ENCODE measurements at places on chromosomes 11 and 22. TPM values are rescaled to one million over a fixed set of nuclear protein-coding genes. Genes with fewer than 3 reads are reported as not detected.

The SMIM35 gene
- not detected for total RNA-seq

The OR5L1 gene
- not detected for total RNA-seq

DNA sequence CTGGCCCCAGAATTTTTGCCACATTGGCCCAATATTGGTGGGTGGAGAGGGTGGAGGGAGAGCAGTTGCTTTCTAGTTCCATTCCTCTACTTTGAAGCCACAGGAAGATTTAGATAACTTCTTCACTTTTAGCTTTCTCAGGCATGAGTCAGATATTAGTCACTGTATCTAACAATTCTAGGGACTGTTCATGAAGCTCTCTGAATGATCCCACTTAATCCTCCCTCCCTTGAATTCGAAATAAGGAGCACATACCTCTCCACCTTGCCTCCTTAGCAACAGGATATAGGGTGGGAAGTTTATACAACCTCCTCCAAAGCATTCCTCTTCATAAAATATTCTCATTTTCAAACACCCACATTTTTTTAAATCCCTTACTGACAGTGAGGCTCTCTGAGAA, 13.5 kb downstream of the FSHB start:
- DNase-seq = no peak
- H3K4me1 ChIP-seq = no peaks in the 10 kb centered on the region
- no peaks in the 10 kb centered on the region for H3K36me3 ChIP-seq
- H3K27me3 ChIP-seq = no peaks in the 10 kb centered on the region
- no peak overlapping the region for H3K4me3 ChIP-seq

DNA sequence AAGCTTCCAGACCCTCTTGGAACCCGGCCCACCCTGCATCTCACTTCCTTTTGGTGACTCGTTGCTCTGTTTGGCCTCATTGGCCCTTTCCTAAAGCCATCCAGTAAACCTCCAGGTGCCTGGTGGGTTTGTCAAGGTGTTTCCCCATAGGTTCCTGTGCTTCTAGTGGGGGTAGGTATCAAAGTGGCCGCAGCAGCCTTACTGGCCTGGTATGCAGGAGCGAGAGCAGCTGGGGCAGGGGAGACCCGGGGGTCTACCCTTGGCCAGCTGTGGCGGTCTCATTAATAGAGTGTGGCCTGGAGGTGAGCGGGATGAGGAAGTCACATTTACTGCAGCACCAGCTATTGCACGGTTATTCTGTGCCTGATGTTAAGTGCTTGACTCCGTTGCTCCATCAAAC, 4.1 kb downstream of the APOA4 start:
- H3K4me3 ChIP-seq = no peak overlapping the region
- DNase-seq = no peak
- no peak overlapping the region for H3K27ac ChIP-seq
- no peaks in the 10 kb centered on the region for H3K36me3 ChIP-seq

- peak; percentile 65 for DNase-seq
- H3K27me3 ChIP-seq = no peaks in the 10 kb centered on the region
- H3K27ac ChIP-seq = peak overlapping the region; percentile 70
- no peaks in the 10 kb centered on the region for H3K4me1 ChIP-seq
- no peaks in the 10 kb centered on the region for H3K36me3 ChIP-seq
- no peak overlapping the region for H3K4me3 ChIP-seq
Measured at GRCh38 chr11:70111269-70112016, 33.3 kb downstream of the ANO1 start.

DNA sequence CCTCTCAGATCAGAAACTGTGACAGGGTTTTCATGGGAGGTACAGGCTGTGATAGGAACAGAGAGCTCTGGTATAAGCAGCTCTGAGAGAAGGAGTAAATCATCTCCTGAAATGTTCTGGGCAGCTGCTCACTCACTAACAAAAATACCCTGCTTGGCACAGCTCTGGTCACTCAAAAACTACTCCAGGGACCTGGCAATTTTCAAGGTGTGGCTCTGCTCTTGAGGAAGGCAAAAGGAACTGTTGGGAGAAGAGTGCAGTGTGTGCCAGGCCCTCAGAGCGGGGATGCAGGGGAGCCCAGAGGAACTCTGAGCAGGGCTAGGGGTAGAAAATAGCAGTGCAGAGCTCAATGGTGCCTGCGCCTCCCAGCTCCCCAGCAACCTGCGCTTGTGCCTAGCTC, 180.5 kb upstream of the ZBED5 start:
- H3K36me3 ChIP-seq = no peaks in the 10 kb centered on the region
- no peak for DNase-seq
- no peaks in the 10 kb centered on the region for H3K27me3 ChIP-seq
- H3K4me3 ChIP-seq = no peak overlapping the region
- no peak overlapping the region for H3K27ac ChIP-seq

GRCh38 chr11:133164986-133165385, 367.3 kb downstream of the OPCML start:
- H3K27ac ChIP-seq = no peak overlapping the region
- H3K4me3 ChIP-seq = no peak overlapping the region
- H3K27me3 ChIP-seq = no peaks in the 10 kb centered on the region
- DNase-seq = no peak
- no peaks in the 10 kb centered on the region for H3K36me3 ChIP-seq

DNA sequence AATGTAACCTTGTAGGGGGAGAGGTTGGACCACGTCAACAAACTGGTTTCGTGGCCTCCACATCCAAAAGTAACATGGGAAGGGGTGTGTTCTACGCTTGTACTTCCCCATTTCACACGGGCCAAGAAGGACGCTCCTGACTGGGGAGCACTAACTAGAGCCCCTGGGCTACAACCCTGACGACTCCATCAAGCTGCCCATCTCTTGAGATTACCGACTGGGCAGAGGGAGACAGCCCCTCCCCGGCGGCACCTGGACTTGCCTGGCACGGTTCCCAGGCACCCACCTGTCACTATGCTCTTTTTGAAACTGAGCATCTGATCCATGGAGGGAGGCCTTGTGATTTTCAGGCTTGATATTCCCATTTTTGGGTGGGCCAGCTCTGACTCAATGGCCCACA, 68.5 kb downstream of the SHANK2 start:
- no peak for DNase-seq
- H3K36me3 ChIP-seq = no peaks in the 10 kb centered on the region
- no peak overlapping the region for H3K4me3 ChIP-seq
- H3K4me1 ChIP-seq = no peaks in the 10 kb centered on the region

GRCh38 chr22:20779818-20780158, 5.9 kb downstream of the SERPIND1 start:
- H3K4me3 ChIP-seq = no peak overlapping the region
- peak overlapping the region; percentile 84 for H3K27ac ChIP-seq
- H3K4me1 ChIP-seq = no peaks in the 10 kb centered on the region
- no peaks in the 10 kb centered on the region for H3K27me3 ChIP-seq

- H3K27me3 ChIP-seq = peaks cover 44% of the 10 kb centered on the region
- no peak overlapping the region for H3K4me3 ChIP-seq
- DNase-seq = no peak
- H3K36me3 ChIP-seq = no peaks in the 10 kb centered on the region
- no peaks in the 10 kb centered on the region for H3K4me1 ChIP-seq
Measured at GRCh38 chr11:134273317-134273712, 2.9 kb upstream of the GLB1L3 start.

The HEPN1 gene
- total RNA-seq = not detected

DNA sequence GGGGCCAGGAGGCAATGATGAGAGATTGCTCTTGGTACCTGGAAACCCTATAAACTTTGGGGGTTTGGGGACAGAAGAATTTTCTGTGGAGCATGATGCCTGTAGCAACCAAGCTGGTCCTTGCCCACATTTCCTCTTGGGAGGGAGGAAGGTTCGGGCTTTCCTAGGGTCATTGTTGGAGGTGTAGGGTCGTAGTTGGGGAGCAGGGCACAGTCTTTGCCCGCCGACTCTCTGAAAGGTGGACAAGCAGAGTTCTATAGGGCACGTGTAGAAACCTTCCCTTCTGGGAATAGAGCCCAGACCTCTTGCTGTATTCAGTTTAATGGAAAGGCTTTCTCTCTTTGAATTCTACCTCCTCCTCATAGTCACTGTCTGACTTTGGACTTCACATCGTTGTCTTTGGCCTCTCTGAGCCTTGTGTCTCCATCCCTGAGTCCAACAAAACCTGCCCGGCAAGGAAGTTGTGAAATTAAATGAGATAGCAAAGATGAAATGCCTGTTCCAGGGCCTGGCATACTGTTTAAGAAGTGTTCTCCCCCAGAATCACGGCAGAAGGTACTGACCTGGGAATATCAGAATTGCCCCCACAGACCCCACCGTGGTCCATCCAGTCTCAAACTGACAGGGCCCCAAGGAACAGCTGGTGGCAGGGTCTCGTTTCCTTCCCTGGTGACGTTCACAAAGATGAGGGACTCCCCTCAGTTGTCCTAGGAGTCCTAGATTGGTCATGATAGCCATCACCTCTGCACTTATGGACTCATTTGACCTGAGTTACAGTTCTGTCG, 1.6 kb downstream of the PRDM11 start:
- H3K27ac ChIP-seq = peak overlapping the region; percentile 95
- peaks cover 26% of the 10 kb centered on the region for H3K4me1 ChIP-seq
- H3K4me3 ChIP-seq = peak overlapping the region; percentile 77

The MMP11 gene
- 12.3 TPM for total RNA-seq

DNA sequence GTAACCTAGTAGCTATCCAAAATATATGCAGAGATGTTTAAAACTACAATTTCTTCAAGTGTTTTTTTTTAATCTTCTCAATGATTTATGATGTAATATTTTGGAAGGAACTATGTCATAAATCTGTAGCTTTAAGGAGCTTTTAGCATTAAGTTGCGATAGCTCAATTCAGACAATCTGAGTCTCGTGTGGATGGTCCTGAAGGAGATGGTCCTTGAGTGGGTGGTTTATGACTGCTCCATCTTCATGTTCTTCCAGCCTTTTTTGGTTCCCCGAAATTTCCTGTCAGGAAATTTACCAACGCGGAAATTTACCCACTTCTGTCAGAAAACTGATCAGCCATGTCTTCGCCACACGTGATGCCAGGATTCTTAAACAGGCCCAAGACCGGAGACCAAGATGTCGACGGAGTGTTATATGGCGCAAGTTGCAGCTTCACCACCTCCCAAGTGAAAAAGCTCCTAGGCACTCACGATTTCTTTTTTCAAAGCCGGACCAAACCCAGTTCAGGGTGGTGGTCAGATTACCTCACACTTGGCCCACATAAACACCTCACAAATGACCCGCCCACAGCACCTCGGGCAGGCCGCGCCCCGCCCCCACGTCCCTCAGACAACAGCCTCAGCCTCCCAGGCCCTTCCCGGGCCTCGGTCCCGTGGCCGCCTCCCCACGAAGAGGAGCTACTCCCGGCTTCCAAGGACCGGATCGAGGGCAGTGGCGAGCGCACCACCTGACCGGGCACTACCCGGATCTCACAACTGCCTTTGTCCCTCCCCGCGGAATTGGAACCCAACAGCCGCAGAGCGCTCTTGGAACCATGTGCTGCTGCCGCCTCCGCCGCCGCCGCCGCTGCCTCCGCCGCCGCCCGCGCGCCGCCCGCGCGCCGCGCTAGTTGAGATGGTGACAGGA, at the start of gene MORC2:
TSS of gene MORC2 (minus strand) at position 760 of the 909 bp plus-strand sequence. CDS start 885 bp downstream, outside the sequence.
- peak within 1 kb of the TSS; percentile 93 for H3K27ac ChIP-seq
- no peaks in the 10 kb centered on the region for H3K4me1 ChIP-seq
- peaks cover 21% of the 10 kb centered on the region for H3K36me3 ChIP-seq
- peak within 1 kb of the TSS; percentile 64 for H3K4me3 ChIP-seq
- no peaks in the 10 kb centered on the region for H3K27me3 ChIP-seq
- DNase-seq = peak; percentile 59

DNA sequence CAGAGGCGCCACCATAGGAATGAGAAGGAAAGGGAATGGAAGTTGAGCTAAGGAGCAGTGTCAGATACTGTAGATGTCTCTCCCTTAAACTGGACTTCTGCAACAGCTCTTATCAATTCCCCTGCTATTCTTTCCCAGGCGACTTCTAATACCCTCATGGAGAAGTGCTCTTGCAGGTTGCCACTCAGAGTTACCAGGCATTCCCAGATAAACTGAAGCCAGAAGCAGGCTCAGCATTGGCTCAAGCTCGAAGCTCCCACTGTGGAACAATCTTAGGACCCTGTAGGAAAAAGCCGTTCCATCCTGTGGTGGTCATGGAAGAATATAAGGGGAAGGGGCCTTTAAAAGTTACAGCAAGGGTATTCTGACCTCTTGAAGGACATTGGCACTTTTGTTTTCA, 208.7 kb upstream of the PLET1 start:
- DNase-seq = no peak
- H3K27me3 ChIP-seq = no peaks in the 10 kb centered on the region
- H3K4me3 ChIP-seq = no peak overlapping the region
- no peaks in the 10 kb centered on the region for H3K4me1 ChIP-seq
- no peaks in the 10 kb centered on the region for H3K36me3 ChIP-seq

The APOL5 gene
- 0.74 TPM for total RNA-seq

- H3K27me3 ChIP-seq = no peaks in the 10 kb centered on the region
- peak overlapping the region; percentile 68 for H3K4me3 ChIP-seq
- H3K27ac ChIP-seq = peak overlapping the region; percentile 77
- DNase-seq = no peak
- H3K4me1 ChIP-seq = peaks cover 36% of the 10 kb centered on the region
- H3K36me3 ChIP-seq = peaks cover 6% of the 10 kb centered on the region
Measured at GRCh38 chr11:130916910-130917309, 631 bp upstream of the SNX19 start.

The UPK3A gene
- not detected for total RNA-seq

The SYCE3 gene
- total RNA-seq = not detected

DNA sequence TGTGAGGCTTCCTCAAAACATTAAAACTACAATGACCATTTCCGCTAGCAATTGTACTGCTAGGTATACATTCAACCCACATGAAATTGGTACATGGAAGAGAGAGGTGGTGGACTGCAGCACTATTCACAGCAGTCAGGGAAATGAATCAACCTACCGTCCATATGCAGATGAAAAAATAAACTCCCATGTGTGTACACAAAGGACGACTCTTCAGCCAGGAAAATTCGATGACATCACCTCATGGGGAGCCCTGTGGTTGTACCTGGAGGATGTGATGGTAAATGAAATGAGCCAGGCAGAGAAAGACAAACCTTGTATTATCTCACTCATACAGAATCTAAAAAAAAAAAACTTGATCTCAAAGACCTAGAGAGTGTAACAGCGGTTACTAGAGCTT, 23.3 kb downstream of the RFPL3 start:
- no peaks in the 10 kb centered on the region for H3K27me3 ChIP-seq
- H3K4me1 ChIP-seq = no peaks in the 10 kb centered on the region
- no peak overlapping the region for H3K27ac ChIP-seq
- DNase-seq = no peak
- H3K4me3 ChIP-seq = no peak overlapping the region

The CDK2AP2 gene
- 70.0 TPM for total RNA-seq

DNA sequence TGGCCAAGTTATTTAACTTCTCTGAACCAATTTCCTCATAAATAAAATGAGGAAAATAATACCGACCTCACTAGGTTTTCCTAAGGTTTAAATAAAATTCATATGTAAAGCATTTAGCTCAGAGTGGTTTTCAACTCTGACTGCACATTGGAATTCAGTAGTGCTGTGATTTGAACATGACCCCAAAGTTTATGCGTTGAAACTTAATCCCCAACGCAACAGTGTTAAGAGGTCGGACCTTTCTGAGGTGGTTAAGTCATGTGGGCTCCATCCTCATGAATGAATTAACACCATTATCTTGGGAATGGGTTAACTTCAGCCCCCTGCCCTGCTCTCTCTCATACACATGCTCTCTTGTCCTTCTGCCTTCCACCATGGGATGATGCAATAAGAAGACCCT, 322.2 kb downstream of the AASDHPPT start:
- H3K27me3 ChIP-seq = no peaks in the 10 kb centered on the region
- no peak overlapping the region for H3K27ac ChIP-seq
- no peak for DNase-seq
- no peaks in the 10 kb centered on the region for H3K36me3 ChIP-seq
- no peak overlapping the region for H3K4me3 ChIP-seq
- H3K4me1 ChIP-seq = no peaks in the 10 kb centered on the region

The ZDHHC24 gene
- total RNA-seq = 16.5 TPM

GRCh38 chr11:106424111-106424510, 346.6 kb downstream of the AASDHPPT start:
- H3K4me3 ChIP-seq = no peak overlapping the region
- no peaks in the 10 kb centered on the region for H3K36me3 ChIP-seq
- no peak for DNase-seq
- no peak overlapping the region for H3K27ac ChIP-seq
- no peaks in the 10 kb centered on the region for H3K27me3 ChIP-seq
- H3K4me1 ChIP-seq = no peaks in the 10 kb centered on the region

The MS4A6E gene
- total RNA-seq = not detected
